ENCODE measurements at places on chromosomes 7 and 10. TPM values are rescaled to one million over a fixed set of nuclear protein-coding genes. Genes with fewer than 3 reads are reported as not detected.
A peak's percentile ranks its signal among the peaks of the same experiment; 100 is the strongest.

The GOLGA7B gene
- total RNA-seq = 0.11 TPM

DNA sequence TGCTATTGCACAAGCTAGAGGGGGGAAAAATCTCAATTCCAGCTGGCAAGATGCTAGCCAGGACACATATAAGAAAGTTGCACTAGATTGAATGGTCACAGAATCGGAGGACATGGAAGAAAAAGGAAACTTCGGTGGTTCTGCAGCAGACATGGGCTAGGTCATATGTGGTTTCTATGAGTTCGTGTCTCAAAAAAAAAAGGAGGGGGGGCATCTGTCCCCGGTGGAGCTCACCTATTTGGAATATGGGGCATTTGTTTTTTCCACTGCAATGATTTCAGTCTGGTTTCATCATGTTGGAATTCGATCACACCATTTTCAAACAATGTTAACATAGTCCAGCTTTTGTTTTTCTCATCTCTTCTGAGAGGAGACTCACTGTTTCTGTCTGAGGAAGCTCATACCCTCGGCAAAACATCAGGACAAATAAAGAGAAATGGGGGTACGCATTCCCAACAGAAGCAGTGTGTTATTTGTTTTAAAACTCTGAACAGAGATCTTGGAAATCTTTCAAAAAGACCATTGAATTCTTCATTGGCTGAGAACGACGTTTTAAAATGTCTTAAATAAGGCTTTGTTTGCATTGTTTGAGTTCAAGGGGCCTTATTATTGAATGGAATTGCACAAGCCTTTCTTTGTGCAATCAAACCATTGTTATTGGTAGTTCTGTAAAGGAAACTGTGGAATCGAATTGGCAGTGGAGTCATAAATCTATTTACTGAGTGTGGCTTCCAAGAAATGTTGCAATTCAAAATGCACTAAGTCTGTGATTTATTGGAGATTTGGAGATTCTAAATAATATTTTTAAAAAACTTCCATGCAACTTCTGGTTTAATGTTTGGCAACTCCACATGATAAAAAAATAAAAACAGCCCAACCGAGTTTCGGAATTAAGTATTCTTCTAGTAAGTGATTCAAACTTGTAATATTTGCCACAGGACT is 173.2 kb downstream of the RTKN2 start:
- peak overlapping the region; percentile 27 for H3K27ac ChIP-seq
- H3K36me3 ChIP-seq = peaks cover 28% of the 10 kb centered on the region
- H3K4me1 ChIP-seq = peaks cover 19% of the 10 kb centered on the region
- no peak for DNase-seq

The CLRN3 gene
- total RNA-seq = not detected

The NEURL1 gene
- not detected for total RNA-seq

The ODAD2 gene
- not detected for total RNA-seq

The BMPER gene
- not detected for total RNA-seq

DNA sequence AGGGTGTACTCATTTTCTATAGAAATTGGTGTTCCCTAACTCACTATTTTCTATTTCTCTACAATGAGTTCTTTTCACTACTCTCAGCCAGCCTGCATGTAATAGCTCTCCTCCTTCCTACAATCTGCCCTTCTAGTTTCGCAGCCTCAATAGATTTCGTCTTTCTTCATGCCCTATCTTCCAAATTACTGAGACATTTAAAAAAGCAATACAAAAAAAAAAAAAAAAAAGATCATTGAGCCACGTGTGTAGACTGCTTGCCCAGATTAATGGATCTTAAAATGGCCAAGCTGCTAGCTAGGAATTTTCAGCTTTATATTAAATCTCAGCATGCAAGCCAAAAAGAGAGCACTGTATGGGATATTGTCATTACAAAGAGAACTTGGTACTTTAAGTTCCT is 55.5 kb downstream of the ZNF277 start:
- H3K27me3 ChIP-seq = no peaks in the 10 kb centered on the region
- H3K4me1 ChIP-seq = no peaks in the 10 kb centered on the region
- no peak for DNase-seq

- no peaks in the 10 kb centered on the region for H3K27me3 ChIP-seq
- H3K36me3 ChIP-seq = no peaks in the 10 kb centered on the region
- H3K4me1 ChIP-seq = no peaks in the 10 kb centered on the region
- DNase-seq = no peak
- H3K4me3 ChIP-seq = no peak overlapping the region
- no peak overlapping the region for H3K27ac ChIP-seq
Observed at GRCh38 chr7:148563583-148564274, 26.8 kb upstream of the C7orf33 start.

- no peak overlapping the region for H3K4me3 ChIP-seq
- H3K4me1 ChIP-seq = no peaks in the 10 kb centered on the region
- peak overlapping the region; percentile 91 for H3K27ac ChIP-seq
- no peaks in the 10 kb centered on the region for H3K27me3 ChIP-seq
- H3K36me3 ChIP-seq = no peaks in the 10 kb centered on the region
Observed at GRCh38 chr7:105389889-105390288, 1.2 kb upstream of the SRPK2 start.

GRCh38 chr10:71547876-71548846 is 151.4 kb downstream of the CDH23 start:
- no peak overlapping the region for H3K27ac ChIP-seq
- no peaks in the 10 kb centered on the region for H3K27me3 ChIP-seq
- H3K4me1 ChIP-seq = peaks cover 4% of the 10 kb centered on the region
- no peaks in the 10 kb centered on the region for H3K36me3 ChIP-seq

All from ascending aorta (tissue), 2 donors.